ENCODE measurements at places on chromosomes 1 and 21.

GRCh38 chr1:31476891-31477846 is 64.2 kb downstream of the SERINC2 start:
- DNase-seq, result peak; percentile 97

GRCh38 chr1:152190589-152190988 is 31.6 kb upstream of the RPTN start:
- DNase-seq, result no peak

DNA sequence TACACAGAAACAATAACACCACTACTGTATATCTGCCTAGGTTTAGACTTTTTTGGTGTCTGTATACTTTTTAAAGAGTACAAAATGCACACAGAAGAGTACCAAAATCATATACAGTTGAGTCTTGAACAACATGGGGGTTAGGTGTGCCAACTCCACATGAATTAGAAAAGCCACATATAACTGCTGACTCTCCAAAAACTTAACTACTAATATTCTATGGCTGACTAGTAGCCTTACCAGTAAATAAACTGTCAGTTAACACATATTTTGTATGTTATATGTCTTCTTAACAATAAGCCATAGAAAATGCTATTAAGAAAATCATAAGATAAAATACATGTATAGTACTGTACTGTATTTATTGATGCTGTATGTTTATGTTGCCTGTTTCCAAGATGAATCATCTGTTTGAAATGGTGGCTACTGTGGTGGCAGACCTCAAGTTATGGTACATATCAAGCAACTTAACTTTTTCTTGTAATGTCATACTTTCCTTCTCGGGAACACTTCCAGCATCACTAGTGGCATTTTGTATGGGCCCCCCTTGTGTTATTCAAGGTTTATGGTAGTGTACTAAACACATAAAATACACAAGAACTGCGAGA is 71.2 kb downstream of the LHX4 start:
- DNase-seq, result no peak

DNA sequence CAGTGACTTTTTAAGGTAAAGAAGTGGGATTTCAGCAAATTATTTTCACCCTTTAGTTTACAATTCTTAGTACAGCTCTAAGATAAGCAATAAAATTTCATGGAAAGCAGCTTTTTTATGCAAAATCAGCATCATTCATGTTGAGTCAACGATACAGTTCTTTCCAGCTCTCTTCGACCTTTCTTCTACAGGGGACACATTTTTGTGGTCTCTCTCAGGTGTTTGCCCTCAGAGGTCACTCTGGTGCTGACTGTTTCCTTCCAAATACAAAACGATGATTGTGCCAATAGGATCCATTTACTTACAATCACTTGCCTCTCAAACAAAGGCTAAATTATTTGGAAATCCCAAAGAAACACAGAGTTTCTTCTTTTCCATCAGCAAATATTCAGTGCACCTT is 51.0 kb downstream of the PSMG1 start:
- DNase-seq, result no peak

DNA sequence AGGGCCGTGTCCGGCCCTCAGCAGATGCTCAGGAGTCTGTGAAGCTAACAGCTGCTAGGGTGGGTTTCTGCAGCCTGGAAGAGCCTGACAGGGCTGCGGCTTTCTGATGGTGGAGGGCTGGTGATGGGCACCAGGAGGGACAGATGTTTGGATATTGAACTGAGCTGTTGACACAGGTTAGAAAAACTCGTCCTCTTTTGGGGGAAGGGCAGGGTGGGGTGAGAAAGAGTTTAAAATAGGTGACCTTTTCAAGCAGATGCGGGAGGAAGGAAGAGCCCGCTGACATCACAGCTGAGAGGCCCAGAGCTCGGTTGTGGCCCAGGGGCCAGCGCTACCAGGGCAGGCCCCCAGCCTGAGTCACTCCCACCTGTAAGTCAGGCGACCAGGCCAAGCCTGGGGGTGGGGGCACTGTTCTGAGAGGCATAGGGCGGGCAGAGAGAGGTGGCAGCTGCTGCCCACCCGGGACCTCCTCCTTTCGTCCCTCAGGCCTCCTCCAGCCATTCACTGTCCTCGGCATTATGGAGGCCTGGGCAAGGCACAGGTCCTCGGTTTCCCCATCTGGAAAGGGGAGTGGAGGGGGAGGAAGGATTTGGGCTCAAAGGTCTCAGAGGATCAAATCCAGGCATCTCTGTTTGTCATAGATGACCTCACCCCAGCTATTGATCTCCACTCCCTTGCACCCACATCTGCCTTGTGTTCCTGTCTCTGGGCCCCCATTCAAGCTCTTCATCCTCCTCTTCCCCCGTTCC is 32.3 kb upstream of the ID3 start:
- DNase-seq, result peak; percentile 42

DNA sequence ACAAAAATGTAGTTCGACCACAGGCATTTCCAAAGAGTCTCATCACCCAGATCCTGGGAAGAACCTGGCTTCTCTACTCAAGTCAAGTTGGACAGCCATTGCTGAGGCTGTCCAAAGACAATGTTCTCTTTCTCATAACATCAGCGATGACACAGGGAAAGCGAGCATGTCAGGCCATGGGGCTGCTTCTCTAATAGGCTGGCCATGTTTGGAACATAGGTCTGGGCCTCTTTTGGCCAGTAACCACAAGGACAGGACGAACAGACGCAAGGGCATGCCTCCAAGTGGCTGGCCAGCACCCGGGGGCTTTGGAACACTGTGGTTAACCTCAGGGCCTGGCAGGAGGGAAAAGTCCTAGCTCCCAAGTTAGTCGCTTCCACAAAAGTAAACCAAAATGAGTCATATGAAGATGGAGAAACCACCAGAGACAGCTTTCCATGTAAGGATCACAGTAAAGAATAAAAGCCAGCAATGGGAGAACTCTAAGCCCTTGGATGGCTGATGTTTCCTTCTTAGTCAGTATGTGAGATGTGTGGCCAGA is 80.6 kb upstream of the SLC44A3 start:
- no peak for DNase-seq

DNA sequence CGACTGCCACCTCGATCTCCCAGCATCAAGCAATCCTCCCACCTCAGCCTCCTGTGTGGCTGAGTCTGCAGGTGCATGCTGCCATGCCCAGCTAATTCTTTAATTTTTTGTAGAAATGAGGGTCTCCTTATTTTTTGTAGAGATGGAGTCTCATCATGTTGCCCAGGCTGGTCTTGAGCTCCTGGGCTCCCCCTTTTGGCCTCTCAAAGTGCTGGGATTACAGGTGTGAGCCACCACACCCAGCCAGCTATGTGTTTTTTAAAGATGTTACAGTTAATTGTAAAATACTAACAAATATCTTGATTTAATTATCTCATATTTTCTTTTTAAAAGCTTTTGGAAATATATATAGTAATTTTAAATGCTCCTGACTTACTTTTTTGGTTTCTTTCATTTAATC is 181.3 kb upstream of the DMRTA2 start:
- DNase-seq, result no peak

GRCh38 chr1:216822480-216822879 is 99.3 kb upstream of the ESRRG start:
- no peak for DNase-seq

DNA sequence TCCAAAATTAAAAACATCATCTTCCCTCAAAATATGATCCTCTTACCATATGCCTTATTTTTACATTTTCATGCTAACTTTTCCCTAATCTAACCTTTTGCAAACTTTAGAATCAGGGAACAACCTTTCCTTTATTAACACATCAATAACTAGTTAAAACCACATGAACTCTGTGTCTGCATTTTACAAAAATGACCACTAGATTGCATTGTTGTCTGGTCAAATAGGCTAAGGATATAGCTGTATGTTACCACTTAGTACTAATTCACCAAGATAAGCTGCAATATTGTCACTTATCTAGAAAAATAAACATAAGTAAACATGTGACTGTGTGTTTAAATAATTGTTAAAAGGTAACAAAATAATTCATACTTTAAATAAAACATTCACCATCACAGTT is 82.3 kb downstream of the DENND1B start:
- DNase-seq, result no peak

GRCh38 chr1:229228522-229228921 is 42.4 kb upstream of the RAB4A start:
- no peak for DNase-seq

DNA sequence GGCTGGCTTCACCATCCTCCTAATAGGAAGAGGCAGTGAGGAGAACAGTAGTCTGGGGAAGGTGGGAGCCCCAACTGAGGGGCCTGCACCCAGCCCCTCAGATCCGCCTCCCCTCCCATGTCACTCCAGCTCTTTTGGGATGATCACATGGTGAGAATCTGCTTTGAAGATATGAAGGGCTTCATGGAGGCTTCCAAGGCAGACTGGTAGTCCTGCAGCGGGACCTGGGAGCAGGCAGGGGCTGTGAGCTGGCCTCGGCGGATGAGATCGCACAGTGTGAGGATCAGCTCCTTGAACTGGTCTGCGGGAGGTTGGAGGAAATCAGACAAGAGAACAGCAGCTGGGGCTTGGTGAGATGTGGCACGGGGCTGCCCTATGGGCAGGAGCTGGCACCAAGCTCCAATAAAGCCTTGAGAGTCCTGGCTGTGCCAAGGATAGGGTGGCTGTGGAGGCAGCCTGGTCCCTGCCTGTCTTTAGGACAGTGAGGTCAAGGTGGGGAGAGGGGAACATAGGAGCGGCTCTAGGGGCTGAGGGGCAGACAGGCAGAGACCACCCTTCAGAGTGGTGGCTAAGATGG is 12.3 kb upstream of the SRSF4 start:
- DNase-seq, result no peak

GRCh38 chr1:53959664-53960250 is 13.6 kb downstream of the LRRC42 start:
- DNase-seq, result no peak

- DNase-seq, result no peak
Measured at GRCh38 chr1:87348341-87349019, 19.8 kb downstream of the LMO4 start.

DNA sequence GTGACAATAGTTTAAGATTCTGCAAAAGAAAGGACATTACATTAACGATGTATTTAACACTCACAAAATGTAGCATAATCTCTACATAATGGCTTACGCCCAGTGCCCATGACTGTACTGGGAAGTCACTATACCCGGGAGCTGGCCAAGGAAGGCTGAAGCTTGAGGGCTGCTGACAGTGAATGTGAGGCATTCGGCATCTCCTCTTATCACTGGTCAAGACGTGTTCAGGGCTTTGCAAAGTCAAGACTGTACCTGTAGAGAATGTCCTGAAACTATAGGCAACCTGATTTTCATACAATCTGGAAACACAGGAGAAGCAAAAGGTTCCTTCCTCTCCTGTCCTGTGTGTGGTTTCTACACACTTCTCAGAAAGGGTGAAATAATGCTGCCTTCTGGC is 12.7 kb upstream of the IFNGR2 start:
- no peak for DNase-seq

GRCh38 chr1:154851392-154852177 is 18.5 kb downstream of the KCNN3 start:
- no peak for DNase-seq

DNA sequence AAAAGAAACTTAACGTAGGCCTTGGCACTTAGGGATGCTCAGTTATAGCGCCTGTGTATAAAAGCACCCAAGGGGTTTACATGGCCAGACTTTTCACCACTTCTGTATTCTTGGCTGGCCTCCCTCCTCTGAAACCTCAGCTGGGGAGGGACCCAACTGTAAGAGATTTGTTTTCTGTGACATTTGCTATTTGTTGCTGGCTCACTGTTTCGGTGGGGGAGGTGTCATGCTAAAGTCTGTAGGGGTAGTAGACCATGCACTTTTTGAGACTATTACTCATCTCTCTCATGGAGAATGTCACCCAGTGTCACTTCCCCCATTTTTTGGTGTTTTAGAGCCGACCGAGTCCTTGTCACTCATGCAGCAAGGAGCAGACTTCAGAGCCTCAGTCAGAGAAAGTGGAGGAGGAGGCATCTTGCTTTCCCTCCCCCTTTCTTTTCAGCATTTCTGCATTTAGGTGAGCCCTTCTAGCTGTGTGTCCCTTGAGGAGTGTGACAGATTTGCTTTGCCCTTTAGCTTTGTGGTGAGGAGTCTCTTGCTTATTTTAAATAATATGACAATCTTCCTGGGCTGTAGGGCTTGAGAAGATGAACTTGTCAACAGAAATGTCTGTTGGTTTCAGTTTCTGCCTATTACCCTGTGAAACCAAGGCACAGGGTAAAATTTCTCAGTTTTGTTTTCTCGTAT is 160.1 kb downstream of the FASLG start:
- DNase-seq, result no peak

- no peak for DNase-seq
Measured at GRCh38 chr1:246647113-246647512, 77.1 kb upstream of the SCCPDH start.

DNA sequence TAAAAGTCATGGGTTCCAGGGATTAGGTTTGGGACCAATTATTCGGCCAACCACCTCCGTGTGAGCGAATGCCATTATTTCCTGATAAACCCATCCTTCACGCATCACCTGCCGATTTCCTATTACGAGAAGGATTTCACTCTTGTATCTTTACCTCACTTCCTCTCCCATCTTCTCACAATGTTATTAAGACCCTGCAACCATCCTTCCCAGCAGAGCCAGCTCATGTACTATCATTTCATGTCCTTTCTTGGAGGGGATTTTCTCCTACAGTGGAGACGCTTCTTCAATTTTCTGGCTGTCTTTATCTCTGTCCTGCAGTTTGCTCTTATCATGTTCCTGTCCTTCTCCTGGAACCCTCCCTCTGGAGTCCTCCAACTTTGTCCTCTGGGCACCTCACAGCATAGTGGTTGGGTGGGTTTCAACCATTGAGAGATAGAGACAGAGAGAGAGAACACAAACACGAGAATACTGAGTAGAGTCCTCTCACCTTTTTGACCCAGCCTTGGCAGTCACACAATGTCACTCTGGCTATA is 192.2 kb downstream of the DYRK1A start:
- no peak for DNase-seq

- DNase-seq, result peak; percentile 16
Measured at GRCh38 chr1:110207831-110208230, 2.3 kb upstream of the KCNC4 start.

- DNase-seq, result no peak
Measured at GRCh38 chr1:170587253-170587593, 55.3 kb downstream of the GORAB start.

DNA sequence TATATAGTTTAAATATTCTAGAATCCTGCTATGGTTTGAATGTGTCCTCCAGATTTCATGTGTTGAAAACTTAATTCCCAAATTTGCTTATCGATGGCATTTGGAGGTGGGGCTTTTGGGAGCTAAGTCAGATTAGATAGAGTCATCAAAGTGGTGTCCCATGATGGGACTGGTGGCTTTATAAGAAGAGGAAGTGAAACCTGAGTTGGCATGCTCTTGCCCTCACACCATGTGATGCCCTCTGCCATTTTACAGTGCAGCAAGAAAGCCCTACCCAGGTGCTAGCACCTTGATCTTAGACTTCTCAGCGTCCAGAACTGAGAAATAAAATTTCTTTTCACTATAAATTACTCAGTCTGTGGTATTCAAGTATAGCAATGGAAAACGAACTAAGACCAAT is 111.3 kb downstream of the TGFB2 start:
- no peak for DNase-seq

DNA sequence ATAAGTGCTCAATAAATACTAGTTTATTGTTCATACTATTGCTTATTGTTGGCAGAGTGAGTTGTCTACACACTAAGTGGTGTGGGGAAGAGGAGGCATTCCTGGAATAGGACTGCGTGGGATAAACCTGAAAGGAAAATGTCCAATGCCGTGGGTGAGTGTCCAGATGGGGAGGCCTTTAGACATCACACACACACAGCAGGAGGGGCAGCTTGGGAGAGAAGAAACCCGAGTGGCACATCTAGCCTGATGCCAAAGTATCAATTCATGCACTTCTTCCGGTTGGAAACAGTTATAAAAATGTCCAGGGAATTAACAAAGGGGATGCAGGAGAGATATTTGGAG is 27.3 kb downstream of the CCN1 start:
- DNase-seq, result no peak

All from DMS 273 treated with DMSO at 0.1 percent for 48 hours (cell line).